ENCODE measurements at places on chromosomes 4 and X.

GRCh38 chr4:42816880-42817400 lies 75.6 kb upstream of the GRXCR1 start:
- no peak for DNase-seq

DNA sequence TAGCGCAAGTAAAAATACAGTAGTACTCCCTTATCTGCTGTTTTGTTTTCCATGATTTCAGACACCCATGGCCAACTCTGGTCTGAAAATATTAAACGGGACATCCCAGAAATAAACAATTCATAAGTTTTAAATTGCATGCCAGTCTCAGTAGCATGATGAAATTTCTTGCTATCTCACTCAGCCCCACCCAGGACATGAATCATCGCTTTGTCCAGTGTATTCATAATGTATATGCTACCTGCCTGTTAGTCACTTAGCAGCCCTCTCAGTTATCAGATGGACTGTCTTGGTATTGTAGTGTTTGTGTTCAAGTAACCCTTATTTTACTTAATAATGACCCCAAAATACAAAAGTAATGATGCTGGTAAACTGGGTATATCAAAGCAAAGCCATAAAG lies 158.2 kb upstream of the DDIT4L start:
- DNase-seq, result no peak

DNA sequence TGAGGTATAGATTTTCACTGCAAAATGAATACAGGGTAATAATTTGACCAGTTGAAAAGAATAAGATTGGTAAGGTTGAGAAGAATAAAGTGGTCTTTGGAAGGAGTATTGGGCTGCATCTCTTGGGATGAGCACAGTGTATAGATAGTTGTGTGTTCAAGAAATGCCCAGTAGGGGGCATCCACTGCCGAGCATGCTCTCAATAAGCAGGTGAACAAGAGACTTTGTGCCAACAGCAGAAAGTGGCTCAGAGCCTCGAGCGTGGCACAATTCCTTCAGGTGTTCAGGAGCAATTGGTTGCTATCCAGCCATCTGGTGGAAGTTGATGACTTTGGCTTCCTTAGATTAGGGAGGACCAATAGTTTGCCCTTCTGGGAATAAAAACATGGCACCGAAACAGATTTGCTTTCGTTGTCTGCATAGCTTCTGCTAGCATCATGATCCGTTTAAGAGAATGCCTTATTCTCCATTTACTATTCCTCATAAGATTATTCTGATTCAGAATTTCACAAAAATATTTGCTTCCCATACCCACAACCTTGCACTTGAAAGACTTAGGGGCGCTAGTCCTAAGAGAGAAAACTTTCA lies 258.1 kb upstream of the NEIL3 start:
- peak; percentile 38 for DNase-seq

DNA sequence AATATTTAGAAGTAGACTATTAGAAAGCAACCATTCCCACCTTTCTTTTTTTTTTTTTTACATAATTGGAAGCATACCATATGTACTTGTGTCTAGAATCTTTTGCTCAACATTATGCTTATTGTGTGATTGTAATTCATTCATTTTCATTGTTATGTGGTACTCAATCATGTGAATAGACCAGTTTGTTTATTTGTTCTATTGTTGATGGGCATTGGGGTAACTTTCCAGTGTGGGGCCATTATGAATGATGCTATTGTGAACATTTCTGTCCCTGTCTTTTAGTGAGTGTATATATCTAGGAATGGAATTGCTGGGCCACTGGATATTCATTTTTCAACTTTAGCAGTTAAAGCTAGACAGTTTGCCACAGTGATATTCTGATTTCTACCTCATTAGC lies 62.5 kb upstream of the MCUB start:
- no peak for DNase-seq

Measured in endothelial cell (in vitro differentiated cells).